ENCODE measurements at places on chromosomes 4 and X. TPM values are rescaled to one million over a fixed set of nuclear protein-coding genes. Genes with fewer than 3 reads are reported as not detected.

DNA sequence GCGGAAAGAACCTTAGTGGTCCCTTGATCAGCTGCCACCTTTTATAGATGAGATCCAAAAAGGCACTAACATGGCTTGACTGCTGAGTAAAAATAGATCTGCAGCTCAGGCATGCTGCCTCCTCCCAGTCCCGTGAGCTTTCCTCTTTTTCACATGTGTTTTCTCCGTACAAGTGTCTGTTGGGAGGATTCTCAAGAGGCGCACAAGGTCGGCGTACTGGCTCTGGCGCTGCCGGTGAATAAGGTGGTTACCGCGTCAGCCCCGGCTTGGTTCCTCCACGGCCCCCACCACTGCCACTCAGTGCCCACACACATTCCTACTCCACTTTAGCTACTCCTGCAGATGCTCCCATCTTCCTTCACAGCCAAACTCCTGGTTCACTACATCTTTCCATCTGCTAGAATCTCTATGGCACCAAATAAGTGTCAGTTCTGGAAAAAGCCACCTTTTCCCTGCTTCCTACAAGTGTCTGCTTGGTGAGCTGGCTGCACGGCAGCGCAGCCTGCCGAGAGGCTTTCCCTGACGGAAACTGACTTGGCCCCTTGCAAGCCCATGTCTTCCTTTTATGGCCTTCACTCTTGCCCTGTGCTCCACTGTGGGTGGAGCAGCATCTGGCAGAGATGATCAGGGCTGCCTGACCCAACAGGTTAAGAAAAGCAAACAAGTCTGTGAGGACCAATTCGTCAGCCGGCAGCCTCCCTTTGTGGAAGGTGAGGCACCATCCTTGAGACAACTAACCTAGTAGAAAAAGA is 99.8 kb downstream of the KLHL8 start:
- no peaks in the 10 kb centered on the region for H3K36me3 ChIP-seq
- H3K4me1 ChIP-seq = peaks cover 7% of the 10 kb centered on the region
- DNase-seq = peak; percentile 58
- no peaks in the 10 kb centered on the region for H3K27me3 ChIP-seq
- H3K27ac ChIP-seq = no peak overlapping the region

DNA sequence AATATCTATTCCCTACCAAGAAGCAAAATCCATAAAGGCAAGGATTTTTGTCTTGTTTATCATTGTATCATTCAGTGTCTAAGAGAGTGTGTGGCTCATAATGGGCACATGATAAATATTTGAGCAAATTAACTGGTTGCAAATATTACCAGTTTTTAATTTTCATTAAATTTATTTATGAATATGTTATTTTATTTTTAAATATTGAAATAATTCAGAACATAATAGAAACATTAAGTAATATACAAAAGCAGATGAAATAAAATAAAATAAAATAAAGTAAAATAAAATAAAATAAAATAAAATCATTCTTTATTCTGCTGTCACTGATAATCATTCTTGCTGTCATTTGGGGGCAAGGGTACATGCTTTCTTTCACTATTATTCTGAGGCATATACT is 120.9 kb downstream of the NPFFR2 start:
- H3K4me3 ChIP-seq = no peak overlapping the region
- H3K4me1 ChIP-seq = no peaks in the 10 kb centered on the region
- H3K27ac ChIP-seq = no peak overlapping the region
- no peaks in the 10 kb centered on the region for H3K27me3 ChIP-seq

- DNase-seq = no peak
- no peaks in the 10 kb centered on the region for H3K36me3 ChIP-seq
- H3K27me3 ChIP-seq = no peaks in the 10 kb centered on the region
- no peaks in the 10 kb centered on the region for H3K4me1 ChIP-seq
Observed at GRCh38 chr4:163866728-163867315, 372.3 kb downstream of the TMA16 start.

GRCh38 chrX:57417827-57418226 is 131.3 kb downstream of the FAAH2 start:
- DNase-seq = no peak
- H3K4me3 ChIP-seq = no peak overlapping the region
- H3K36me3 ChIP-seq = no peaks in the 10 kb centered on the region
- no peaks in the 10 kb centered on the region for H3K4me1 ChIP-seq
- no peak overlapping the region for H3K27ac ChIP-seq

GRCh38 chr4:122762966-122763716 is 30.6 kb downstream of the BBS12 start:
- DNase-seq = no peak
- no peak overlapping the region for H3K4me3 ChIP-seq
- H3K4me1 ChIP-seq = no peaks in the 10 kb centered on the region
- H3K27ac ChIP-seq = no peak overlapping the region
- no peaks in the 10 kb centered on the region for H3K36me3 ChIP-seq
- H3K27me3 ChIP-seq = no peaks in the 10 kb centered on the region

- H3K4me3 ChIP-seq = no peak overlapping the region
- H3K27ac ChIP-seq = no peak overlapping the region
- H3K36me3 ChIP-seq = no peaks in the 10 kb centered on the region
- no peak for DNase-seq
- H3K27me3 ChIP-seq = no peaks in the 10 kb centered on the region
Observed at GRCh38 chr4:41533680-41534079, 4.3 kb upstream of the LIMCH1 start.

DNA sequence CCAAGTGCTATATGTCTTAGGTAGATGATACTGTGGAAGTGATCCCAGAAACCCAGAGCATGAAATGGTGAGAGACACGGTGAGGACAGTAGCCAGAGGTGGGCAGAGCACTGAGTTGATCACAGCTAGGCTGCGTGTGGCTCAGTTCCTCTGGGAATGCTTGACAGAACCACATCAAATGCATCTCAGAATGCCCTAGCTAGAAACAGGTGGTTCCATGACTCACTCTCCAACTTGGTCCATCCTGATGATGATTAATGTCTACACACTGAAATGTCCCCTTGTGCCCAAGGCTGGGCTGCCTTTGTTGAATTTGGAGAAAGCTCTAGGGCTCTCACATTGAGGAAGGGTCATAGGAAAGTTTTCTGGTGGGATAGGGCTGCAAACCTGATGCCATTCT is 113.6 kb downstream of the ZNF518B start:
- no peak overlapping the region for H3K4me3 ChIP-seq
- no peaks in the 10 kb centered on the region for H3K4me1 ChIP-seq
- H3K36me3 ChIP-seq = no peaks in the 10 kb centered on the region
- no peak for DNase-seq
- no peaks in the 10 kb centered on the region for H3K27me3 ChIP-seq

DNA sequence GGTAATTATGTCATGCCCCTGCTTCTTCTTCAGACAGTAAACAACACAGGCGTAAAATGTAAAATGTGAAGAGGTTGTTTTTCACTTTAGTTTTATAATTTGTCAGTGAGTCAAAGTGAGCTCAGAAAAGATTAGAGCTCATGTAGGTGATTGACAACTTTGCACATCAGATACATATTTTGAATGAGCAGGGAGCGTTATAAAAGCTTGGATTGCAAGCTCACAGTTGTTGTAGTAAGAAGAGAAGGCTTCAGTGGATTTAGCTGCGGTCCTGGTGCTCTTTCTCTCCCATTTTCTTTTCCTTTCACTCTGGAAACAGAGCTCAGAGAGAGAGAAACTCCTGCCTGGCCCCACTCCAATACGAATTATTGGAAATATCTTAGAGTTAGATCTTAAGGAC is 26.4 kb downstream of the MTMR1 start:
- no peaks in the 10 kb centered on the region for H3K36me3 ChIP-seq
- H3K27me3 ChIP-seq = no peaks in the 10 kb centered on the region

WDFY3 gene
- 87.3 TPM for total RNA-seq

SMIM10 gene
- 2.7 TPM for total RNA-seq

All from ovary (tissue), 10 donors.